ENCODE measurements at places on chromosomes 5 and 9.
A peak's percentile ranks its signal among the peaks of the same experiment; 100 is the strongest.

DNA sequence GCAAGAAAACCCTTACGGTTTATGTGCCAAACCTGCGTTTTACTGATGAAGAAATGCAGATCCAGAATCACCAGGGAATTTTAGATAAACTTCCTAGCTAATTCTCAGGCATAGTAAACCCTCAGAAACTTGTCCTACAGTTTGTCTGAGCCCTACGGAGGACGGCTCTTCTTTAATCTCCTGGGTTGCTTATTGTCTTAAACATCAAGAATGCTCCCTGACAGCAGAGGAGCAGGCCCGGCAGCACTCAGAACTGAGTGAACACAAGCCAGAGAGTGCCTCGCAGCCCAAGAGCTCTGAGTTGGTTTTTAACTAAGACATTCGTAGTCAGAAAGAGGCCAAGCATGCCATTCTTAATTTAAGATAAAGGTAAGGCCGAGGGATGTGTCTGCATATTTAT is 114.7 kb upstream of the ERCC6L2 start:
- no peak for DNase-seq

GRCh38 chr5:167730121-167730520 is 561.3 kb upstream of the WWC1 start:
- no peak for DNase-seq

GRCh38 chr9:74775396-74775795 is 112.3 kb downstream of the TRPM6 start:
- no peak for DNase-seq

GRCh38 chr5:126506079-126506478 is 82.9 kb downstream of the GRAMD2B start:
- no peak for DNase-seq

- peak; percentile 26 for DNase-seq
Measured at GRCh38 chr9:4105183-4105582, 194.7 kb downstream of the GLIS3 start.

- DNase-seq: no peak
Measured at GRCh38 chr9:99039505-99040182, 65.3 kb upstream of the TGFBR1 start.

- DNase-seq: no peak
Measured at GRCh38 chr9:76859860-76860259, 46.1 kb downstream of the PRUNE2 start.

DNA sequence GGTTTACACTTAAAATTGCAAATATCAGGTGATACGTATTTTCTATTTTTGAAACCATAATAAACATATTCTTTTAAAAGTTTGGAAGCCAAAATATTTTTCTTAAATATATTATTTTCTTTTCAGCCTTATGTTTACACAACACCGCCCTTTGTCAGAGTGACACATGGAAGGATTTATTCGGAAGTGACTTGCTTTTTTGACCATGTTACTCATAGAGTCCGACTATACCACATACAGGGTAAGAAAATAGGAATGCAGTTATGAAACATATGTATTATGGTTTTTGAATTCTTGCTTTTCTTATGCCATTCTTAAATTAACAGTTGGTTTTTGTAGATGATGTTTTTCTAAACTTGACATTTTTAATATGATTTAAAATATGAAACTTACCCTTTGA is 133.9 kb downstream of the MAN2A1 start:
- no peak for DNase-seq

DNA sequence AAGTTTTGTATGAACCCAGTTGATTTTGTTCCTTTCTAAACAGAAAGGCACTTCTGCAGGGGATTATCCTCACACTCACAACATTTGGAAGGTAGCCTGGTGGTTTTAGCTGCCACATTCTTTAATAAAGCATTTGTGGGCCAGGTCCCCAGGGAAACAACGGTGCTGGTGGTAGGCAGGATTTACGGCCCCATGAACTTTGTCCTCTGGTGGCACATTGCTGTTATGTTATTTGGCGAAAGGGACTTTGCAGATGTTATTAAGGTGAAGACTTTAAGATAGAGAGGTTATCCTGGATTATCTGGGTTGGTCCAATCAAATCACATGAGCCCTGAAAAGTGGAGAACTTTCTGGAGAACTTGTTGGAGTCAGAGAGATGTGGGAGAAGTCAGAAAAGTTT is 86.3 kb upstream of the C9orf72 start:
- DNase-seq: no peak

GRCh38 chr5:180590543-180591310 is 572 bp downstream of the SCGB3A1 start:
- DNase-seq: no peak

- no peak for DNase-seq
Measured at GRCh38 chr5:172713809-172714490, 57.0 kb downstream of the DUSP1 start.

- no peak for DNase-seq
Measured at GRCh38 chr9:86039991-86040860, 59.1 kb downstream of the GOLM1 start.

- DNase-seq: peak; percentile 70
Measured at GRCh38 chr5:157286761-157287211, 20.9 kb downstream of the CYFIP2 start.

DNA sequence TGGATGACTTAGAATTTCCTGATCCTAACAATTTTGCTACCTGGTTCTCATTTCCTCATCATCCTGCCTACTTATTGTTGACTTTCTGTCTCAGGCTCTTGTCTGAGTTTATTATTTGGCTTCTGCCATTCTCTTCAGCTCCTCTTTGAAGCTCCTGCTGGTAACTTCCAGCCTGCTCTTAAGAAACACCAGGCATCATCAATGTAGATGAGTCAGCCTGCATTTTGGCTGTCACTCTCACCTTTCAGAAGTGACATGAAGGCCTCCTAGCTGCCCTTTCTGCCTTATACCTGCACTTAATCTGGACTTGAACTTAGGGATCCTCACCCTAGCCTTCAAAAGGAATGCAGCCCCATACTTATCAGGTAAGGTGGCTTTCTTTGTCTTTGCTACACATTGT is 551.8 kb upstream of the ZNF608 start:
- DNase-seq: no peak

DNA sequence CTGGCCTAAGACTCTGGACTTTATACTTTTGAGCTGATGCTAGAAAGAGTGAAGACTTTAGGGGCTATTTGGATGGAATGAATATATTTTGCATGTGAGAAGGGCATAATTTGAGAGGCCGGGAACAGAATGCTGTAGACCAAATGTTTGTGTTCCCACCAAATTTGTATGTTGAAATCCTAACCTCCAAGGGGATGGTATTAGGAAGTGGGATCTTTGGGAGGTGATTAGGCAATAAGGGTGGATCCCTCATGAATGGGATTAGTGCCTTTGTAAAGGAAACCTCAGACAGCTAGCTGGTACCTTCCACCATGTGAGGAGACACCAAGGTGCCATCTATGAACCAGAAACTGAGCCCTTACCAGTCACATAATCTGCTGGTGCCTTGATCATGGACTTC is 165.1 kb upstream of the S1PR3 start:
- no peak for DNase-seq

- no peak for DNase-seq
Measured at GRCh38 chr5:160628619-160628968, 206.9 kb downstream of the PTTG1 start.

DNA sequence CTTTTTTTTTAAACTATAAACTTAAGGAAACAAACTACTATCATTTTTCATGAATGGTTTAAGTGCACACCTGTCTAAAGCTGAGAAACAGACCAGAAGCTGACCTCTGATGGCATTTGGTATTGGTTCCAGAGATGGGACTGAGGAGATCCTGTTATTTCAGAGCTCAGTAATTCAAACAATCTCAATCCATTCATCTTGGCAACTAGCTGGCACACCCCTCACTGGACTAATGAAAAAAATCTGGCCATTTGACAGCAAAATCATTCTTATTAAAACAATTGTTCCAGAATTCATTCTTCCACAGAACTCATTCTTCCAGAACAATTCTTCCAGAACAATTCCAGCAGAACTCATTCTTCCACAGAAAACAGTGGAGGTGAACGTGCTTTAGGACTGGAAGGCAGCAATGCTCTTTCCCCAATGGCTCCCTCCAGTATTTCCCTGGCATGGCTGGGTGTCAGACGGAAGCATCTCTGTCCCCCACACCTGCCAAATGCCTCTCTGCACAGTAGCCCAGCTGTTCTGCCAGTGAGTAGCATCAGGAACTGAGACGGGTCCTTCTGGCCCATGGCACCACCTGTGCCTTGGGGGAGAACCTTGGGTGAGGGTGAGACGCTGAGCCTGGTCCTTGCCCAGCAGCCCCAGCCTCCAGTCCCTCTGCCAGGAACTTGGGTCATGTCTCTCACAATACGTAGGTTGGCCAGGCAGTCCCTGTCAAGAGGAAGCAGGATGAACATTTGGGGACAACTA is 87.5 kb upstream of the EQTN start:
- DNase-seq: no peak

GRCh38 chr5:179268399-179268952 is 76.8 kb downstream of the ADAMTS2 start:
- peak; percentile 13 for DNase-seq

DNA sequence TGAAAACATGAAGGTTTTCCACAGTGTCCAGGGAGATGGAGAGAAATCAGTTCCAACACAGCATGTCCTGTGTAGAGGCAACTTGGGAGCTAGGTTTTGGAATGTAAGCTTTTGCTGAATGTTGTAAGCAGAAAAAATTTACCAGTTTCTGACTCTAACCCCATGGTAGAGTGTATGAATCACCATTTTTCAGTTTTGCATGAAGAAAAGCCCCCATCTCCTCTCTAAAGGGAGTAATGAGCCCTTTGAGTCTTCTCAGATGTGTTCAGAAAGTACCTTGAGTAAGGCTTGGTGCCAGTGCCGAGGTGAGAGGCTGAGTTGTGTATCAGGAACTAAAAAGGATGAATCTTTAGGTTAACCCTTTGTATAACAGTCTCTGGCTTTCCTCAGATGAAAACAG is 96.2 kb downstream of the ADRB2 start:
- DNase-seq: no peak

DNA sequence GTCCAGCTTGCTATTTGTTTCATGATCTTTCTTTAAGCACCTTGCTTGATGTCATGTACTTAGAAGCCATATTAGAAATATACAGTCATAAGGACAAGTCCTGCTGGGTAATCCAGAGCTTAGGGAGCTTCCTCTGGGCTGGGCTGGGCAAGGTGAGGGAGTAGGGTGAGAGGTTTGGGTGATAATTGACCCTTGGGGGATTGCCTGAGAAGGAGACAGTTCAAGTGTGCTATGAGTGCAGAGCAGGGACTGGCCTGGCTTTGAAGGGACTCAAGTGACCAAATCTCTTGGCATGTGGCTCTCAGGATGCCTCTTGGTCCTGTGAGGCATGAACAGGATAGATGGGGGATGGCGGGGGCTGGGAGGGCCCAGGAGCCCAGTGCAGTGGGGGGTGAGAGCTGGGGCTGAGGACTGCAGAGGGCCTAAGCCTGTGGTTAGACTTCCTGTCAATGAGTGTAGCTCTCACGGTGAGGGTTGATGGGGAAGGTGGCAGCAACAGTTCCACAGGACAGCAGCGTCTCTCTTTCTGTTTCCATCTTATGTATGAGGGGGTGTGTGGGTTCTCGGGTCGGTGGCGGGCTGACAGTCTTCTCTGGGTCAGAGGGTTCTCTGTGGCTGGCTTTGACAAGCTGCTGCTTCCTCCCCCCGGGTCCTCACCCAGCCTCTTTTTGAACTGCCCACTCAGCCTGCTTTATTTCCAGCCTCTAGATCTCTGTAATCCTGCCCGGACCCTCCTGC is 53.5 kb downstream of the RGS3 start:
- DNase-seq: no peak

DNA sequence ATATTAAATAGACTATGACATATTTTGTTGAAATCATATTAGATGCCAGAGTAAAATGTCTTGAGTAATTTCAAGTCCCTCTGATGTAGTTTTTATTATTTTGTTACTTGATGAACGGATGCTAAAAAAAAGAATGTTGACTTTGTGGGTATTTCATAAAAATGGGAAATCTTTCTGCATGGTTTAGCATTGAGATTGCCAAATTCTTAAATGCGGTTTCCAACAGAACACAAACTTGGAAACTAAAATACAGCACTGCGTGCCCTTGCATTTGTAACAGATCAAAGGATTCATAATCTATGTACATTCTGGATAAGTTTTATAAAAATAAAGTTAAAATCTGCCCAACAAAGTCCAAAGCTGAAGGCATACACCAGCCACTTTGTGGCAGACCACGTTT is 425.5 kb upstream of the DAB2 start:
- no peak for DNase-seq

- DNase-seq: no peak
Measured at GRCh38 chr9:133429214-133429613, 7.0 kb downstream of the ADAMTS13 start.

DNA sequence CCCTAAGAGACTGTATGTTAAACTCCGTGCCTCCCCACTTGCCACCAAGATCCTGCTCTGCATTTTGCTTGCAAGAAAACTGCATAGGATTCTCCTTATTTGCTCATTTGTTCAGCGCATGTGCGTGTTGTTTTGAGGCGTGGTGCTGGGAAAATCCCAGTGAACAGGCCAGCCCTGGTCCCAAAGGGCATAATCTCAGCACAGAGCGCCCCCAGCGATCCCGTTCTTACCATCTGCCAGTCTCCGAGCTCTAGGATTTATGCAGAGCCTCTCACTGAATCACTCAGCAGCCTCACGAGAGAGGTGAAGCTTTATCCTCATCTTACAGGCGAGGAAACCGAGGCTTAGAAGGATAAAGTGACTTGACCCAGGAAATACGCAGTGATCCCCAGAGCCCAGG is 11.5 kb downstream of the PRRX2 start:
- no peak for DNase-seq

DNA sequence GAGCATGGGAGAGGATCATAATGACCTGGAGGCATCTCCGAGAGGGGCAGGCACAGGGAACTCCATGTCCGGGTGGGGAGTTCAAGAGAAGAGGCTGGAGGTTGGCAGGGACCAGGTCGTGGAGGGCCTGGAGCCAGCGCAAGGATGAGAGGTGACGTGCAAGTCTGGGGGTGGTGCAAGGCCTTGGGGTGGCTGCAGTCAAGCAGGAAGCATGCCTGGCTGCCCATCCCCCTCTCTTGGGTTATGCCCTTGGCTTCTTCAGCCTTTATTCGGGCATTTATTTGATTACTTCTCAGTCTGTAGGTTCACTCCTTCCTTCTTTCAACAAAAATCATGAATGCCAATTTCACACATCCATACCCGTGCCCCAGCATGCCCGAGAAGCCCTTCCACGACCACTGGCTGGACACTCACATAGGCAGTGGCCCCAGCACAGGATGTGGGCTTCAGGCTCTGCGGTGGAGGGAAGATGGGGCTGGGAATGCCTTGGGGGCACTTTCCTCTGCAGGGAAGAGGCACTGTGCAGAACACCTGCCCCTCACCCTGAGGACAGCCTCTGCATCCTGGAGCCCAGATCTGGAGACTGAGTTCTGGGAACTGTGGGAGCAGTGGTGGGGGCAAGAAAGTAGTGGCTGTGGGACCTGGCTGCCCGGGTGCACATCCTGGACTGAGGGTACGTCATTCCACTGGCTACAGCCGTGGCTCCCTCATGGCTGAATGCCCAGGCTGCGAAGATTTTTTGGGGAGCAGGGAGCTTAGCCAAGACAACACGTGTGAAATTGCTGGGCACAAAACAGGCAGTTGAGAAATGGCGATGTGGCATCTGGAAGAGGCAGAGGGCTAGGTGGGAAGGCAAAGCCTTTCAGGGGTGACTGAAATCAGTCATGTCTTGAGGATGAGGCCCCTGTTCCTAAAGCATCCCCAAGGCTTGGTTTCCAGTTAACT is 38.6 kb downstream of the CRB2 start:
- DNase-seq: no peak

- DNase-seq: no peak
Measured at GRCh38 chr5:91424638-91425436, 41.7 kb upstream of the ARRDC3 start.

- DNase-seq: no peak
Measured at GRCh38 chr5:143796753-143797152, 15.2 kb upstream of the HMHB1 start.
